GM13977 (cell line): ENCODE measurements at places on chromosomes 7 and 10.

GRCh38 chr7:116548506-116548905 is 23.7 kb downstream of the CAV1 start:
- DNase-seq = no peak

DNA sequence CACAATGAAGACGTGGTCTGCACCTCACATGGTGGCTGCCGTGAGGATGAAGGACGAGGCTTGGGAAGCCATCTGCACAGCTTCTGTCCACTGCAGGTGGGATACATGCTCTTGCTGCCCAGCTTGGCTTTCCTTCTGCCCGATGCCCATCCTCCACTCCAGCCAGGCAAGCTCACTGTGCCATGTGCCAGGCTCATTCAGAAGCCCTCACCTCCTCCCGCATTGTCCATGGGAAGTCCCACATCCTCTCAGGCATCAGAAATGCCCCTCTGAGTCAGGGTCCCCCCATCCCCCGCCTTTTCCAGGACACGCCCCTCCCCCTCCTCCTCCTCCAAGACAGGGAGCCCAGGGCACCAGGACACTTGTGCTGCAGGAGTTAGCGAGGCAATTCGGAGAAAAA is 4.6 kb upstream of the NOM1 start:
- no peak for DNase-seq

DNA sequence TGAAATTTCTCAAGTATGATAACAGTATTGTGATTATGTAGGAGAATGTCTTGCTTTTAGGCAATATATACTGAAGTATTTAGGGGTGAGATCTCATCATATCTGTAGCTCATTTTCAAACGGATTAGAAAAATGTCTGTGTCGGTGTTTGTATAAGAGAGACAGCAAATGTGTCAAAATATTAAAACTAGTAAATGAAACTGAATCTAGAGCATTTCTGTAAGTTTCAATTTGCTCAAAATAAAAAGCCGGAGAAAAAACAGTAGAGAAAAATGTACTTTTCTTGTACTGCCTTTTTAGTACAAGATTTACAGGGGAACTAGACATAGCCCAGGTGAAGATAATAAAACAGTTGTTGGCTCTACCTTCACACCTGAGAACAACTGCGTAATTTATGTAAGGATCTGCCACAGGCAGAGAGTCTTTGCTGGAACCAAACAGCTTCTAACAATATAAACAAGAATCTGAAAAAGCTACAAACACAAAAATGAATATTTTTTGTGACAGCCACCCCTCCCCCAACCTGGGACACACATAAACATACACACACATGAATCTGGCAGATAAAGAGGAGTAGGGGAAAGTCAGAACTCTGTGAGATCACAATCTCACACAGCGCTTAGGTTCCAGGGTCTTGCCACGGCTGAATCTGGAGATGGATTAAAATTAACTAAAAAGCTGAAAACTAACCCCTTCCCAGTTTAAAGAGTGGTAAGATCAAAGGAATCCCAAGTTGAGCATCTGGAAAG is 153.3 kb downstream of the AVL9 start:
- DNase-seq = no peak

- DNase-seq = peak; percentile 42
Measured at GRCh38 chr7:106866298-106867281, 1.5 kb downstream of the PIK3CG start.

GRCh38 chr10:133176546-133176945 is 16.5 kb downstream of the KNDC1 start:
- DNase-seq = no peak

GRCh38 chr7:148044173-148044572 is 546.4 kb upstream of the C7orf33 start:
- DNase-seq = no peak

DNA sequence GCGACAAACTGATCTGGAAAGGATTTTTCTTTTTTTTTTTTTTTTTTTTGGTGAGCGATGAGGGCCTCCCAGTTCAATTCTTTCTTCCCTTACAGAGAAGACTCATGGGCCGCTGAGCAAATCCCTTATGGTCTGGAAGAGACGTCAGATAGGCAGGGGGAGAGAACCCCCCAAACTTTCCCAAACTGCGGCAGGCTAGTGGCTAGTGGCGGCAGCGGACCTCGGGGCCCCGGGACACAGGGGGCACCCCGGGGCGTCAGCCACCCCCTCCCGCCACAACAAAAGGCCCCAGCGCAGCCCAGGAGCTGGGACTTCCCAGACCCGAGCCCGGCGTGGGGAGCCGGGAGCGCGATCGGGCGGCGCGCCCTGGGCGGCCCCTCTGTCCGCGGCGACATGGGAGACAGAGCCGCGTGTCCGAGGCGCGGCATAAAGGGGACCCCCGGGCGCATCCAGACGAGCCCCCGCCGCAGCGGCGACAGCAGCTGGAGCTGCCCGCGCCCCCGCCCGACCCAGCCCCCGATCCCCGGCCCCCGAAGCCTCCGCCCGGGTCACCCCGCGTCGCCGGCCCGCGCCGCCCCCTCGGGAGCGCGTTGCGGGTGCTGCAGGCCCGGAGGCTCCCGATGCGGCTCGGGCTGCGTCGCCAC is 755 bp downstream of the FAM171A1 start:
- DNase-seq = peak; percentile 60

DNA sequence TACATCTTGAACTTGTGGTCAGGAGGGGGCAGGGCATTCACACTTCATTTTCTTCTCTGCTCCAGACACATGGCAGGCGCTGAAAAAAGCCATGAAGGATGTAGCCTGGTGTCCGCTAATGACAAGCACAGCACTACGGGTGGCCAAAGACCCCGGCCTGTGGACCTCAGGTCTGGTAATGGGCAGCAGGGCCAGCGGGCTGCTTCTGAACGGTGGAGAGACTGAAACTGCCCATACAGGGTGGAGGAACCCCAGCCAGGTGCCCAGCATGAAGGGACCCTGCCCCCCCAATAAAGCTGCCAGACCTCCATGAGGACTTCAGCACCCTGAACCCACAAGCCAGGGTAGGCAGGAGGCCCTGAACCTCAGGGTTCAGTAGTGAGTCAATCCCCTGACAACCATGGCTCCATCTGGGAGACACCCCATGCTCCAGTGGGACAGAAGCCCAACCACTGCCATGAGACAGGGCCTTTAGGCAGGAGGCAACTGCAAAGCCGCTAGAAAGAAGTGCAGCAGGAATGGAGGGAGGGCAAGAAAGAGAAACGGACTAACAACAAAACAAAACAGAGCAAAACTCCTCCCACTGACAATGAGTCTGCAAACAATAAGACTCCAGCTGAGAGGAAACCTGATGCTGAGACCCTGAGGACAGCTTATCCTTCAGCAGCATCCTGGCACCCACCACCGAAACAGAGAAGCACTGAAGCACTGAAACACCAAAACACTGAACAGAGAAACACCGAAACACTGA is 140.2 kb upstream of the PPP2R2D start:
- DNase-seq = no peak

GRCh38 chr10:43109671-43110249 is 28.5 kb upstream of the CSGALNACT2 start:
- no peak for DNase-seq
